Subcutaneous adipose tissue (tissue), 4 donors: ENCODE measurements at places on chromosomes 3 and 15. TPM values are rescaled to one million over a fixed set of nuclear protein-coding genes. Genes with fewer than 3 reads are reported as not detected.

C3orf18 gene
- total RNA-seq: 10.6 TPM

CPEB1 gene
- 2.9 TPM for total RNA-seq

MASP1 gene
- 20.4 TPM for total RNA-seq

PCCB gene
- 52.2 TPM for total RNA-seq

ARF4 gene
- total RNA-seq: 107 TPM

GABRG3 gene
- not detected for total RNA-seq

STRIT1 gene
- not detected for total RNA-seq

CCDC39 gene
- total RNA-seq: 0.33 TPM

SLC6A1 gene
- total RNA-seq: 0.68 TPM

ZMYND10 gene
- total RNA-seq: not detected

EOMES gene
- total RNA-seq: 0.22 TPM

SLC7A14 gene
- total RNA-seq: not detected

CLDN16 gene
- total RNA-seq: 1.2 TPM

RASGRP1 gene
- total RNA-seq: 0.94 TPM

SLC9C1 gene
- total RNA-seq: not detected

FEZF2 gene
- total RNA-seq: not detected

MYO1E gene
- total RNA-seq: 97.3 TPM

TMCO5A gene
- total RNA-seq: not detected

NR1I2 gene
- not detected for total RNA-seq

CISH gene
- total RNA-seq: 4.8 TPM

ARNT2 gene
- 1.5 TPM for total RNA-seq

COL6A5 gene
- total RNA-seq: not detected

KIF15 gene
- total RNA-seq: 0.98 TPM

BFSP2 gene
- total RNA-seq: not detected

P2RY14 gene
- 8.5 TPM for total RNA-seq

SNTN gene
- total RNA-seq: not detected

SLC22A13 gene
- total RNA-seq: not detected

CFAP44 gene
- total RNA-seq: 7.0 TPM

COL8A1 gene
- total RNA-seq: 10.7 TPM

P3H2 gene
- total RNA-seq: 5.9 TPM

ATP13A4 gene
- not detected for total RNA-seq

WDR49 gene
- 2.2 TPM for total RNA-seq

RTP1 gene
- not detected for total RNA-seq

HYKK gene
- 2.8 TPM for total RNA-seq

AGTR1 gene
- total RNA-seq: 195 TPM

GPR149 gene
- total RNA-seq: not detected

ACKR2 gene
- 7.3 TPM for total RNA-seq

ECE2 gene
- not detected for total RNA-seq

CADM2 gene
- 19.8 TPM for total RNA-seq

THAP10 gene
- 0.88 TPM for total RNA-seq

MYZAP gene
- total RNA-seq: 27.7 TPM

NXPE3 gene
- total RNA-seq: 12.3 TPM

KNG1 gene
- total RNA-seq: not detected

FBXL2 gene
- total RNA-seq: 4.9 TPM

MCTP2 gene
- total RNA-seq: 2.6 TPM

HTR3E gene
- total RNA-seq: not detected
